ENCODE measurements at places on chromosomes 5 and 9.
A peak's percentile ranks its signal among the peaks of the same experiment; 100 is the strongest.

DNA sequence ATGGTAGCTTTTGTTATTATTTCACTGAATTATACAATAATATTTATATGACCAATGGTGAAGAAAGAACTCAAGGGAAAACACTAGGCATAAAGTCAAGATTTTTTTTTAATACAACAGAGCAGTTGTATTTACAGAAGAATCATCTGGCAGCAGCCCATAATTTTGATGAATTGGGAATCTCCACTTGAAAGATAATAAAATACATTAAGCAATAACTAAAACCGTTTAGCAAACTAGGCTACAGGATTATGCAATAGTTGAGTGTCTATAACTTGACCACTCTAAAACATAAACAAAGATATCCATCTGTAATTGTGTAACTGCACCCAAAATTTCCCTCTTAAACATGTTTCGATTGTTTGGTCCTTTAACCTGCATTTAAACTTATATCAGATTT, 80.8 kb downstream of the SNCAIP start:
- no peak for DNase-seq

DNA sequence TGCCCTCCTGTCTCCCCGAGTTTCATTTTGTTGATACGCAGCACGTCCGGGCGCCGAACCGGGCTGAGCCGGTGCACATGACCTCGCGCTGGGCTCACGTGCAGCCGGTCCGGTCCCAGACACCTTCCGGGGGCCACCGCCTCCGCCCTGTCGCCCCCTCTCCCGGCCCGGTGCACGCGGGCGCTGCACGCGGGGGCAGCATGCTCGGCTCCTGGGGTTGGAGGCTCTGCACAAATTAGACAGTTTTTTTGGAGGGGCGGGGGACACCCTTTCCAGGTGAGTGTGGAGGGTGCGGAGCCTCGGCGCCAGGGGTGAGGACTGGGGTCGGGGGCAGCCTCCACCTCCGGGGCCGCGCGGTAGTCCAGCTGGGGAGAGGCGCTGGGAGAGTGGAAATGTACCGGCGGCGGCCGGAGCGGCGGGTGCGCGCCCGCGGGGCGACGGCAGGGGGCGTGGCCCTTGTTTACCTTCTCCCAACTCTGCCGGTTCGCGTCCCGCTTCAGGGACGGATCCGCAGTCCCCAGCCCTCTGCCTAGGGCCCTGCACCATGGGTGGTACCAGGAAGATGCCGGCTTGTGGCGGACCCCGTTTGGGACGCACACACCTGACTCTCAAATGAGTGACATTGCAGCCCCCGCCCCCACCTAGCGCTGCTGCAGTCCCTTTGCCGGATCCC, 1.1 kb downstream of the JADE2 start:
- DNase-seq: peak; percentile 68

DNA sequence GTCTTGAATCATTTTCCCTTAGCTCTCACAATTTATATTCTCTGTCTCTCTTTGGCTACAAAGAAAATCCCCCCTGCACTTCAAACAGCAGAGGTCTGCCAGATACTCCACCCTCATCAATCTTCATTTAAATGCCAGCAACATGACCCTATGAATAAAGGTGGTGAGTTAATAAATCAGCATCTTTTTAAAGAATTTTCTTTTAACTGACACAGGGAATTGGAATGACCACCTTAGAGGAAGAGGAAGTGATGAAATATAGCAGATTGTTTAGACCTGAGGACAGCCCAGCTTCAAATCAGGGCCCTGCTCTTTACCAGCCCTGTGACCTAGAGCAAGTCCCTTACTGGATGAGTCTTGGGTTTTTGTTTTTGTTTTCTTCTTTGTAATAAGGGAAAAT, 223.1 kb upstream of the PAPPA start:
- no peak for DNase-seq

GRCh38 chr5:158929552-158930218, 170.0 kb downstream of the EBF1 start:
- no peak for DNase-seq

GRCh38 chr9:95463148-95464060, 53.4 kb downstream of the PTCH1 start:
- DNase-seq: no peak

- DNase-seq: no peak
Measured at GRCh38 chr5:88544671-88545070, 276.0 kb upstream of the TMEM161B start.

DNA sequence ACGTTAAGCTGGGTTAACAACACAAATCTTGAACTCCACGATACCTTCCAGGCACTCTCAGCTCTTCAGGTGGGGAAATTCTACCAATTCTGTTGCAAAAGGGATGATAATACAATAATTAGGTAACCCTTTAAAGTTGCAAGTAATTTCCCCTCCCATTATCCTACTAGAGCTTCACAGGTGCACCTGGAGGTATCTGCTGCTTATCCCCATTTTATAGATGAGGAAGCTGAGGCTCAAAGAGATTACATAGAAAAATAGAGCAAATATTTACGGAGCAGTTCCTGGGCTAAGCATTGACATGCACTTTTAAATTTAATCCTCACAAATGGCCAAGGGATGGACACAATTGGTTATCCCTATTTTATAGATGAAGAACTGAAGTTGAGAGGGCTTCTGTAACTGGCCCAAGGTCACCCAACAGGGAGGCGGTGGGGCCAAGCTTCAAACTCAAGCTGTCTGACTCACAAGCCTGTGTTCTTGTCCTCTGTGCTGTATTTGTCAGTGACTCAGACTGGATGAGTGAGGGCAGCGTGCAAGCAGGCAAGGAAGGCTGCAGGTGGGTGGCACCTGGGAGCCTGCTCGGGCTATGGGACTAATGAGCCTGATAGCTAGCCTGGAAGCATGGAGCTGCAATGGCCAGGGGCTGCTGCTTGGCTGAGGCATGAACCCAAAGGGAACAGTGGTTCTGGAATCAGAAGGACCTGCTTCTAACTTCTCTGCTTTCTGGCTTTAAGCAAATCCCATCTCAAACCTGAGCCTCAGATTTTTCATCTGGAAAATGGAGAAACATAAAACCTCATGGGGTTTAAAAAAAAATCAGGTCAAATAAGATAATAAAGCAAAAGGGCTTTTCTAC, 105.5 kb downstream of the PDE6A start:
- no peak for DNase-seq

DNA sequence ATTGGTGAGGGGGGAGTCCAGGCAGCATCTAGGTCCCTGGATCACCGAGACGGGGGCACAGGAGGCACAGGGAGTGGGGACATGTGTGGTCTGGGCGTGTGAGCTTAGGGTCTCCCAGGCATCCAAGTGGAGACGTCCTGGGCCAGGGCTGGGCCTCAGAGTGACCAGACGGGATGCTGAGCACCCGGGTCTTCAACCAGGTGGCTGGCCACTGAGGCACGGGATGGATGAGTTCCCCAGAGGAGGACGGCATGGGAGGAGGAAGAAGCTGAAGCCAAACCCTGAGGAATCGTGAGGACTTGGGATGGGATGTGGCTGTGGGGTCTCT, 88.0 kb downstream of the LMX1B start:
- no peak for DNase-seq

GRCh38 chr5:93868851-93869250, 127.5 kb upstream of the POU5F2 start:
- no peak for DNase-seq

GRCh38 chr5:65394087-65394486, 87.6 kb downstream of the ADAMTS6 start:
- DNase-seq: no peak

DNA sequence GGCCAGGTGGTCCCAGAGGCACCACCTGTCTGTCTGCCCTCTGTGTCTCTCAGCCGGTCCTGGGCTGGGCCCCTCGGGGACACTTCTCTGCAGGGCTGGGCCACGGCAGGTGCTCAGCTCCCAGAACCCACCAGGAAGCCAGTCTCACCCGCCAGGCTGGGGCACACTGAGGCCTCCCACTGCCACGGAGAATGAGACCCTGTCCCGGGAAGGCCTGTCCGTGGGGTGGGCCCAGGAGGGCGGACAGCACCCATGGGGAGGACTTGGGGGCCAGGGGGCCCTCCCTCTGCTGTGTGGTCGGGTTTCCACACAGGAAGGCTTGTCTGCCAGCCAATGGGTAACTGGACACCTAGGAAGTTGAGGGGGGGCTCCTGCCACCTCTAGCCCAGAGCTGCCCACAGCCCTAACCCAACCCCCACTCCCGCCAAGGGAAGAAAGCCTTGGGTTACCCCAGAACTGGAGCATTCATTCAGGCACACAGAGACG, 4.1 kb upstream of the TUBB4B start:
- DNase-seq: no peak

- no peak for DNase-seq
Measured at GRCh38 chr5:69083412-69083811, 10.4 kb upstream of the SLC30A5 start.

DNA sequence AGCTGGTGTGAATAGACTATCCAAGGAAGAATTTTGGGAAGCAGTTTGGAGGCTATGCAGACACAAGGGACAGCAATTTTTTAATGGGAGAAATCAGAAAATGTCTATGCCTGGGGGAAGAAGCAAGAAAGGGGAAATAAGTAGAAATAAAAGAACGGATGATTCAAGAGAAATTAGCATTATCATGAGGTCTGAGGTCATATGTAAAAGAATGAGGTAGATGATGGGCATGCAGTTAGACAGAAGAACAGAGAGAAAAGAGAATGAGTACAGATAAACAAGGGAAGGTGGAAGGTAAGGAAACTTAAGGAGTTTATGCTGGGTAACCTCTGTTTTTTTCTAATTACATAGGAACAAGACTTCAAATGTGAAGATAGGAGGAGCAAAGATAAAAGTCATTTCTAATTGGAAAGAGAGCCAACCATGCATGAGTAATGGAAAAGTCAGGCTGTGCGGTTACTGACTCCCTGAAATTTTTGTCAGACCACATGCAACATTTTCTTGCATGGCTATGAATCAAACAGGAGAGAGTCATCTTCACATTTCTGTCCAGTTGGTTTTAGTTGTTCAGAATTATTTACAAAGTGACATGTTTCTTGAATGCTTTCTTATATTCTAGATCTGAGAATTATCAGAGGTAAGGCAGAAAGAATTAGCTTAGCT, 101.0 kb upstream of the PIK3R1 start:
- no peak for DNase-seq

- DNase-seq: no peak
Measured at GRCh38 chr5:26321278-26321677, 717.1 kb downstream of the CDH9 start.

- DNase-seq: no peak
Measured at GRCh38 chr9:121510766-121511550, 11.3 kb upstream of the GGTA1 start.

DNA sequence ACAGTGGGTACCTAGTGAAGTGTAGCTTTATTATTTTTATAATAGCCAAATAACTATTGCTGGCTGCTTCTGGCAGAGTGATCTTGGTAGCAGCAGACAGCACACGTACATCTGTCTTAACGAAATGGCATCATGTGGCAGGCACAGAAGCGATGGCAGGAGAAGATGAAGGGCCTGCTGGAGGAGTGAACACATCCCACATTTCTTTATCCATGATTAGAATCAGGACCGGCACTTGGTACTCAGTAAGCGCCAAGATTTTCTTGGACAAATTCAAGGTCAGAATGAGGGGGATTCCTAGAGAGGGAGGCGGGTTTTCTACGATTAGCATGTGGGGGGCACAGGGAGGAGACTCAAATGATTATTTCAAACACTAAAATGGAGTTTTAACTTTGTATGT, 23.0 kb upstream of the ZNF366 start:
- no peak for DNase-seq

DNA sequence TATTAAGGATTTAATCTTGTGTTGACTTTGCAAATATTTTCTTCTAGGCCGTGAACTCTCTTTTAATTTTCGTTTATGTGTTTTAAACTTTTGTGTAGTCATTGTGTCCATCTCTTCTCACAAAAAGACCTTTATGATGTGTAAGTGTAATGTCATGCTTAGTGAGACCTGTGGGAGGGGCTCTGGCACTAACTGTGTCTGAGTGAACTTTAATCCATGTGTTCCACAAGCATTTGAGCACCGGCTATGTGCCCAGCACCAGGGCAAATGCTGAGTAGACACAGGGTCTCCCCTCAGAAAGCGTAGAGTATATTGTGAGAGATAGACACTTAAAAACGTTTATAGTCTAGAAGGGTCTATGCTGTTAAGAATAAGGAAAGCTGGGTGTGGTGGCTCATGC, 272.6 kb upstream of the TUT7 start:
- no peak for DNase-seq

- DNase-seq: no peak
Measured at GRCh38 chr9:135049460-135049859, 38.0 kb upstream of the OLFM1 start.

GRCh38 chr9:126066131-126066530, 260.5 kb upstream of the MVB12B start:
- no peak for DNase-seq

DNA sequence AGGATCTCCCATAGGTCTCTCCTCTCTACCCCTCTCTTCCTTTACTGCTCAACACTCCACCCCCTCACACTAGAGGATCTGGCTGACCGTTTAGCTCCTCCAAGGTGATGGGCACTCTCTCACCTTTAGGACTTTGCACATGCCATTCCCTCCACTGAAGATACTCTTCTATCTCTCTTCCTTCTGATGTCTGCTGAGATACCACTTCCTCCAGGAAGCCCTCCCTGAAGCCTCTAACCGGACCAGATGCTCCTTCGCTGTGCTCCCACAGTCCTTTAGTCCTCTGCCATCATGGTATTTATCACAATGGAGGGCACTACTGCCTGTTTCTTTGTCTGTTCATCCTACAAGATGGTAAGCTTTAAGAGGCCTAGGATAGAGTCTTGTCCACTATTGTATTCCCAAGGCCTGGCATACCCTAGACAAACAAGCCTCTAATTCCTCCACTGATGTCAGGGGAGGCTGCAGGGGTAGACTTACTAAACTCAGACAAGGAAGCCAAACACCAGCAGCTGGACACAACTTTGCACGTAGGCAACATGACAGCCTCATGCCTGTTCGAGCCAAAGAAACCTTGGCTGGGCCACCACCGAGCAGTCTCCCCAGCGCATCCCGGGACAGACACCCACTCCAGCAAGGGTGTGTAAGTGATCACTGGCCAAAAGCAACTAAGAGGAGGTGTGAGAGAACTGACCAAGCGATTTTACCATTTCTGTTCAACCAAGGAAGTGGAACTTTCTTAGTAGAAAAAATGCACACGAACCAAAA, 20.2 kb downstream of the ORM2 start:
- no peak for DNase-seq

DNA sequence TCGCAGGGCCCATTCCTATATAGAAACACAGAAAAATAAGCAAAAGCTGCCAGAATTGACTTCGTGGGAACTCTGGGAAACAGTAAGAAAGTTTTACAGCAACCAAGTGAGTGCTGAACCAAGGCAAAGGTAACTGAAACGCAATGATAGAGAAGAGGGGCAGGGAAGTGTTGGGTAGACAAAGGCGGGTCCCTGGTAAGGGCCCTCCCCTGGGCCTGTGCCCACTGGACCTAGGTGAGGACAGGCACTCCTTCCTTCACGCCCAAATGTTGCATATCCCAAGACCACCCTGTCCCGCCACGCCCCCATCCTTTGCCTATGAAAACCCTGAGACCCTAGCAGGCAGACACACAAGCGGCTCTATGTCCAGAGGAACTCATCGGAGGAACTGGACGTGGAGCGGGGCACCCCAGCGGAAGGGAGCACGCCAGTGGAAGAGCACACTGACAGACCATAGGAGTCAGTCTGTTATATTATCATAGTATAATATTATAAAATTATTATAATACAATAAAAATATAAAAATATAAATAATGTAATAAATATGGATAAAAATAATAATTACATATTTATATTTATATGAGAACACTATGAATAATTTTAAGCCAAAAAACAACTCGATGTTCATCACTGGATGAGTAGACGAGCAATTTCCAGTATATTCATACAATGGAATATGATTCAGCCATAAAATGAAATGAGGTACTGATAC, 27.9 kb downstream of the CDKN2A start:
- no peak for DNase-seq

GRCh38 chr9:117936185-117937130, 232.3 kb downstream of the TLR4 start:
- no peak for DNase-seq

All from stimulated activated CD4-positive, alpha-beta T cell treated with anti-CD3 and anti-CD28 coated beads, Interleukin-2, amount 100 ng/mL, for 48 hours (primary cell).